NCI-H510A treated with DMSO at 0.1 percent for 48 hours (cell line): ENCODE measurements at places on chromosomes 6 and 20.
A peak's percentile ranks its signal among the peaks of the same experiment; 100 is the strongest.

- DNase-seq, result no peak
Observed at GRCh38 chr6:12977806-12978205, 261.2 kb downstream of the PHACTR1 start.

DNA sequence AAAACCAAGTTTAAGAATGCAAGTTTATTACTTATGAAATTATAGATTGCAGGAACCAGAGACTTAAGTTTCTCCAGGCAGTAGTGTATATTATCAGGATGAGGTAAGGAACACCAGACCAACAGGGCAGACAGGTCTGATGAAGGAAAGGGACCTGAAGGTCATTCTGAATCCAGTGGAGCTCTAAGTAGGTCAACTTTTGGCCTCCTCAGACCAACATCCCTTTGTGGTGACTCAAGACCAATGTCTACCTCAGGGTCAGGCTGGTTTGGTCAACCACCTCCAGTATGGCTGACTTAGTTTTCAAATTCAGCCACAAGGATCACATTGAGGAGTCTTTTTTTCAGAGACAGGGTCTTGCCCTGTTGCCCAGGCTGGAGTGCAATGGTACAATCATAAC, 38.7 kb upstream of the TFAP2A start:
- no peak for DNase-seq

DNA sequence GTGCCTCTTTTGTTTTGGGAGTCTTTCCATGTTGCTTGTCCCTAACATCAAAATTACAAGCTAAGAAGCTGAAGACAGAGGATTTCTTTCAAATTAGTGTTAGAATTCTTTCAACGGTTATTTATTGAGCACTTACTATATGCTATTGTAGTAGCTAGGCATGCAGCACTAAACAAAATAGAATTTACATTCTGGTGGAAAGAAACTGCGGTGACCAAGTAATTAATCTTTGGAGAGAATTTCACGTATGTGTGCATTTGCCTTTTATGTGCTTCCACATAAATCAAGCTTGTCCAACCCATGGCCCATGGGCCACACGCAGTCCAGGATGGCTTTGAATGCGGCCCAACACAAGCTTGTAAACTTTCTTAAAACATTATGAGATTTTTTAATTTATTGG, 33.0 kb upstream of the DUSP22 start:
- DNase-seq, result no peak

DNA sequence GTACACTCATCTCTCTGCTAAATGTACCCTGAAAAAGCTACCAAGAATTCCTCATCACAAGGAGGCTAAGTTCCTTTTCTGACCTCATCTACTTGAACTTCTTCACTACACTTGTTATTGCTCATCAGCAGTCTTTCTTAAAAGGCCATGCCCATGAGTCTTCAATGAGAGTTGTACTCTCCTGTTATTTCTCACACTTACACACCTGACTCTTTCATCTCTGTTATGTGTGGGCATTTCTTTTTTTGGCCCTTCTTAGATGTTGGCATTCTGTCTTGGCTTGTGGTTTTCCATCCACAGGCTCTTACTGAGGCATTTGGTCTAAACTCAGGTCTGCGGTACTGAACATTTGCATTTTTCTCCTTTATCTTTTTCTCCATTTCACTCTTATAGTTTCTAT, 10.7 kb upstream of the SLC17A1 start:
- DNase-seq, result no peak

DNA sequence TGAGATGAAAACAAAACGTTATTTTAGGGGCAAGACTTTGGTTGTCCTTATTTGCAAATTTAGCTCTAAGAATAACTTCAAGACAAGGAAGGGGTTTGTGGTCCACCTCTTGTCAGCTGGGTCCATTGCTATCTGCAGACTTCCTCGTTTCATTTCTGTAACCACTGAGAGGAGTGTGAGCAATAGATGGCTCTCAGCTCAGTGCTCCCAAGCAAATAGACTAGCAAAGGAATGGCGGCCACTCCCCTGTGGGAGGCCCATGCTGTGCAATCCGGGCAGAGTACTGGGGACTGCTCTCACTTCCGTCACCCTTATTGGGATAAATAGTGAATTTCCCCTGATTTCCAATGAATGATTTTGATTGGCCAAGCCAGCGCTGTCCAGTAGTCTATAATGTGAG, 176.6 kb downstream of the ZDHHC14 start:
- no peak for DNase-seq

DNA sequence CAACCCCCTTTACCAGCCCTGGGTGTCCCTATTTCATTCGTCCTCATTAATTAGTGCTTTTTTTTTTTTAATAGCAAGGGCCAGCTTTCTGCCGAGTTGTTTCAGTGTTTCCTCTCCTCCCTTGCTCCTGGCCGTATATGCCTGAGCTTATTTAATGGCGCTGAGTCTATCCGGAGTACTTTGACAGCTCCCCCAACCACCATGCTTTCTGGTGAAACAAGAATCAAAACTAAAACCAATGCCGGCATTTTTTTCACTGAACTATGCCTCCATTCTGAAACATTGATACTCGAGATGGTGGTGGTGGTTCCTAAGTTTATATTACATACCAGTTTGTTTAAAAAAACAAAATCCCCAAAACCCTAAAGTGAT, 1.2 kb downstream of the DCBLD1 start:
- DNase-seq, result peak; percentile 49

GRCh38 chr20:50062006-50062838, 50.7 kb downstream of the UBE2V1 start:
- no peak for DNase-seq

GRCh38 chr6:162306616-162307015, 420.9 kb downstream of the PRKN start:
- no peak for DNase-seq

DNA sequence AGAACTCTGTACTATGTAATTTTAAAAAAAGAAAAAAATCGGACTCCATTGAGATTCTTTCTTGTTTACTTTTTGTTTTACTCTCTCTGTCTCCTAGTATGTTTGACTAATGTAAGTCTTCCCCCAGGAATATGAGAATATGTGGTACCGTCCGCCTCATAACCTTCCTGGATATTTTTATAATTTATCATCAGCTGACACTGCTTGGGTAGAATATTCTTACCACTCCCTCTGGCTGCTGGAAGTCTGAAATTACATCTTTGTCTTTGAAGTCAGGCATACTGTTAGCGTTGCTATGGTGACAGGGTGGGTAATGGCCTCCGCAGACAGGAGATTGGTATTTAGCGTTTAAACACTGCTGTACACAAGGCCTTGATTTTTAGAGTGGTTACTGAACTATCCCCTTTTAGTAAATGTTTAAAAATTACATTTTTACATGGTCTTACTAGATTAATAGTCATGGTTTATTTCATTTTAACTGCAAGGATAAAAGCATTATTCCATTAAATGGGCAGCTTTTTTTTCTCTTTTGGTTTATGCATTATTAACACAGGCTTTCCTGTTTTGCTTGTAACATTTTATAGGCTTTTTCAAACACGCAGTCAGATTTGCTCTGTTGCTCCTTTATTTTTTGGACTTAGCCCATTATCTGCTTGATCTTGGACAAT, 176.4 kb downstream of the ARID1B start:
- peak; percentile 83 for DNase-seq

GRCh38 chr20:43102394-43102793, 87.3 kb downstream of the PTPRT start:
- DNase-seq, result no peak

DNA sequence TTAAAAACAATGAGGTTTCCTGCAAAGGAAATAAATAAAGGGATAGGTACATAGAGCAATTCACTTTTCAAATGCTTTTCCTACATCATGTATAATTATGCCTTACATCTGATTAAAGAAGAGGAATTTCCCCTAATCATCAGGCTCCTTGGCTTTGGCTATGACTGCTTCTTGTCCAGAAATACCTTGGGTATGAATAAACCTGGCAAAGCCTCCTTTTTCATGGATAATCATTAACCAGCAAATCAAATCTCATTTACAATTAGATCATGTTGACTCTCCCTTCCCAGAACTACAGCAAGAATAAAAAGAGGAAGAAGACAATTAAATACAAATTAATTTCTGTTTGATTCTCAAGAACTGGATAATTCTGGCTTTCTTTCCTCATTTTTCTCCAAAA, 58.0 kb upstream of the CD2AP start:
- DNase-seq, result no peak

- no peak for DNase-seq
Observed at GRCh38 chr20:50298554-50299324, 108.1 kb downstream of the CEBPB start.

GRCh38 chr6:50716899-50717509, 3.7 kb downstream of the TFAP2D start:
- DNase-seq, result no peak

GRCh38 chr6:88492241-88492640, 326.1 kb upstream of the CNR1 start:
- DNase-seq, result no peak

DNA sequence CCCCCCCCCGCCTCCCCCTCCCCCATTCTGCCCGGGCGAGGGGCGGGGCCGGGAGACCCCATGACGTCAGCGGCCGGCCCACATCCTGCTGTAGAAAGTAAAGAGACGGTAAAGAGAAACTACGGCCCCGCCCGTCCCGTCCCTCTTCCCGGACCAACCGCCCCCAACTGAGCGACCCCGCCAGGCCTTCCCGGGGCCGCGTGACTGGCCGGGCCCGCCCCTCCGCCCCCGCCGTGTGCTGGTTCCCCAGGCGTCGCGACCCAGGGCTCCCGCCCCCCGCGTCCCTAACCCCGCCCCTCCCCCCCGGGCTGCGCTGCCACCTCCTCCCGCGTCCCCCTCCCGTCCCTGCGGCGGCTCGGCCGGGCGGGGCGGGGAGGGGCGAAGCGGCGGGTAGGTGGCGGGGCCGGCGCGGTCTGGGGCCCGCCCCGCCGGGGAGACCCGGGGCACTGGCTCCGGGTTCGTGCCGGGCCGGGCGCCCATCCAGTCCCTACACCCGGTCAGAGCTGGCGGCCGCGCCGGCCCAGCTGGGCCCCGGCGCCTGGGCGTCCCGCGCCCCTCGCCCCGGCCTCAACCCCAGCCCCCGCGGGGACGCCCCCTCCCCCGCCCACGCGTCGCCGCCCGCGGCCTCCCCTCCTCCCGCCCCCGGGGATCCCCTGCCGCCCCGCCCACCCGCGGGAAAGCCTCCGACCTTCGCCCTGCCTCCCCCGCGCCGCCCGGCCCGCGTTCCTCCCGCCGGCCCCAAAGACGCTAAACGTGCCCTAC, 655 bp upstream of the HIVEP1 start:
- peak; percentile 83 for DNase-seq

GRCh38 chr6:54111341-54112045, at the start of gene MLIP:
MLIP (plus strand) TSS chr6:54111443; CDS start chr6:54111480, 37 bp downstream.
- DNase-seq, result no peak

DNA sequence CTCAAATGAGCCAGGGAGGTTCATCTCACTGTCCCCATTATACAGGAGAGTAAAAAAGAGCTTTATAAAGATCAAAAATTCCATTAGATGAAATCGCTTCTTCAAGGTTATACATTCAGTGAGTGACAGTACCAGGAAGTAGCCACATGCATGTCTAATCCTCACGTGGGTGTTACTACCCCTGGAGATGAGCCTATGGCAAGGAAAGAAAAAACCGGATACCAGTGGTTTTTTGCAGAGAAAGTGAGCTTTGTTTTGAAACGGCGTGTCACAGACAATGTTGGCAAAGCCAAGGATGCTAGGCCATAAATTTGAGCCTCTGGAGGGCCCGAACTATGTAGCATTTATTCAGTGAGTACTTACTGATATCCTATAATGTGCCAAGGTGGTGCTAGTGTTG, 215.0 kb upstream of the RIN2 start:
- DNase-seq, result no peak

DNA sequence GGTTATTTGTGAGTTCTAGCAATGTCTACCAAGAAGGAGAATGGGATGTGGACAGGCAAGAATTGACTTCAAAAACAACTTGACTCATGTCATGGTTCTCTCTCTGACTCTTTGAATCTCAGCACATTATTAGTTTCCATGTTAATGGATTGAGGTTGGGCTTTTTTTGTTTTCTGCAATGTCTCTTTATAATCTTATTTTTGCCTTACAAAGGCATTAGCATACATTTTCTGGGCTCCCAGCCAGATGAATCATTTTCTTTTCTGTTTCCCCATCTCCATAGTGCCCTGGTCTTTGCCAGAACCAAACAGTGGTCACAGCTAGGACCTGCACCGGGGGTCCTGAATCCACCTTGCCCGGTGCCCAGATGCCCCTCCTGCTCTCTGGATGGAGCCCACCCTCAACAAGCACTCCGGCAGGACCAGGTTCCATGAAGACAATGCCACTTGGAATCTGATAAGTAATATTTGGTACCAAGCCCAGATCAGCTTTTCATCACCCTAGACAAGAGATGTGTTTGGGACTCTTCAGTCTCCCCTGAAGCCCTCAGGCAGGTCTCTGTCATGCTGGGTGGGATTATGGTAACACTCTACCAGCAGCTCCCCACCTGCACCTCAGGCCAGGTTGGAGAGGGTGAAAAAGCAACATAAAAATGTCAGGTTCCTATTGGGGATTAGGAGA, 266.7 kb upstream of the SULF2 start:
- DNase-seq, result no peak

- DNase-seq, result no peak
Observed at GRCh38 chr6:2976571-2977085, 5.3 kb upstream of the SERPINB6 start.

DNA sequence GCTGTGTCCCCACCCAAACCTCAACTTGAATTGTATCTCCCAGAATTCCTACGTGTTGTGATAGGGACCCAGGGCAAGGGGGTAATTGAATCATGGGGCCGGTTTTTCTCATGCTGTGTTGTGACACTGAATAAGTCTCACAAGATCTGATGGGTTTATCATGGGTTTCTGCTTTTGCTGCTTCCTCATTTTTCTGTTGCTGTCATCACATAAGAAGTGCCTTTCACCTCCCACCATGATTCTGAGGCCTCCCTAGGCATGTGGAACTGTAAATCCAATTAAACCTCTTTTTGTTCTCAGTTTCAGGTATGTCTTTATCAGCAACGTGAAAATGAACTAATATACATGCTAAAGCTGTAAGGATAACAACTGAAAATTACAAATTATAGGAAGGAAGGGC, 88.3 kb downstream of the CDYL start:
- DNase-seq, result no peak

GRCh38 chr6:73460056-73460455, 1.5 kb upstream of the MTO1 start:
- no peak for DNase-seq

GRCh38 chr6:114588726-114589125, 245.9 kb upstream of the HS3ST5 start:
- no peak for DNase-seq

GRCh38 chr6:87391334-87391733, 16.4 kb upstream of the CFAP206 start:
- DNase-seq, result no peak

- peak; percentile 98 for DNase-seq
Observed at GRCh38 chr6:26157251-26158075, 70.2 kb downstream of the HFE start.

GRCh38 chr20:12610871-12611270, 397.9 kb upstream of the SPTLC3 start:
- no peak for DNase-seq

DNA sequence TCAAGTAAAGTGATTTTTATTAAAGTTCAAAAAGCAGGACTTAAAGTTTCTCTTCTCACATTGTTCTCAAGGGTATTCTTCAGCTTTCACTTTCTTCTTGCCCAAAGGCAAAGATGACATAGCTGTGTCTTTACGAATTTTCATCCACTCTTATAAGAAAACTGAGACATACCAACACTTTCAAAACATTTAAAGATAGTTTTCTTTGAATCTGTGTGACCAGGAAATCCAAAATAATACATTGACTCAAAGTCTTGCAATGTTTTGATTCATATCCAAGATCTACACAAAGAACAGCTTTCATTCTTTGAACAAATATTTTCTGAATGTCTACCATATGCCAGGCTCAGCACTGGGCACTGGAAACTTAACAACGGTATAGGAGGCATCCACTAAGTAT, 117.9 kb downstream of the SIM1 start:
- DNase-seq, result no peak

- DNase-seq, result no peak
Observed at GRCh38 chr6:139108378-139108777, 26.5 kb upstream of the HECA start.
